ENCODE measurements at places on chromosomes 11 and 22.

DNA sequence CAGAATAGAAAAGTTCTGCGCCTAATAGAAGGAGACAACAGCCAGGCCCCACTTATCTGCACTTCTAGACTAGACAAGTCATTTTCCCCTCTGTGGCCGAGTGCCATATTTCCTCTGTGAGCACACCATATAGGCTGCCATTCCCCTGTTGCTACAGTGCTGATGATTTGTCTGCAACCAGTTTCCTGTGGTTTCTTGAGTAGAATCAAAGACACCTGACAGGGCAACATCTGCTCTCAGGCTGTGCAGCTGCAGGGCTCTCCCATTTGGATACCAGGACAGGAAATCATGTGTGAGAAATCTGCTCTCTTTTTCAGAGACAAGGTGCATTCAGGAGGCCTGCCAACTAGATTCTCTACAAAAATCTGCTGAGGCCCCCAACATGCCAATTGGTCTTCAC, 879.3 kb downstream of the DLG2 start:
- no peak for DNase-seq

DNA sequence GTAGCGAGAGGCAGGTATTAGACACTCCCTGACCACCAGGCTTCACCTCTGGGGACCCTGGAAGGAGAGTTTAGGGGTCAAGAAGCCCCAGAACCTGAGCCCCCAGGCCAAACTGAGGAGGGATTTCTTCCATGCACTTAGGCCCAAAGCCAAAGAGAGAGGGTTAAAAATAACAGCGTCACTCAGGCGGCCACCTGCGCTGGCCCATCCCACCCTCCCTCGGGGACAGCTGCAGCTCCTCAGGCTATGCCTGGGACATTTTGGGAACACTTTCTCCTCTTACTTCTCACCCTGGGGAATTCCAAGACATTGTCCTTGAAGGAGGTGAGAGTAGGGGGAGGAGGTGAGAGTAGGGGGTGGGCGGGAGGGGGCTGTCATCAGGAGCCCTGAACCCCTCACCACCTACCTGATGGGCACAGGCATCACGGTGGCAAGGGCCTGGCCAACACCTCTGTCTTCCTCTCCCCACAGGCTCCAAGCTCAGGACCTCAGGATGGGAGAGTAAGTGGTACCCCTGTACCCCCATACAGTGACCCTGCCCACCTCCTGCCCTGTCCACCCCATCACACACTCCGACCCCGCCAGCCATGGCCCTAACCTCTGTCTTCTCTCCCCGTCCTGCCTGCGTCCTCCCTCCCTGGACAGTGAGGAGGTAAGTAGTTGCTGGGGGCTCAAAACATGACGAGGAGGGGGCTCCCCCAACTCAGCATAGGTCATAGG, 583 bp downstream of the TNNI2 start:
- DNase-seq, result no peak

DNA sequence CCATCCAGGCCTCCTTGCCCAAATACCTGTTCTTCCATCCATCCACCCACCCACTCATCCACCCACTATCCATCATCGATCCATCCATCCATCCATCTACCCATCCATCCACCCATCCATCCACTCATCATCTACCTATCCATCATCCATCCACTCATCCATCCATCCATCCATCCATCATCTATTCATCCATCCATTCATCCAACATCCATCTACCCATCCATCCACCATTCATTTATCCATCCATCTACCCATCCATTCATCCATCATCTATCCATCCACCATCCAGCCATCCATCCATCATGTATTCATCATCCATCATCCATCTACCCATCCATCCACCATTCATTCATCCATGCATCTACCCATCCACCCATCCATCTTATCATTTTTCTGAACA, 413.2 kb downstream of the CTTN start:
- DNase-seq, result no peak

- DNase-seq, result no peak
Measured at GRCh38 chr22:44358709-44359440, 46.1 kb upstream of the SHISAL1 start.

GRCh38 chr22:29351042-29351441, 35.5 kb upstream of the RASL10A start:
- no peak for DNase-seq

DNA sequence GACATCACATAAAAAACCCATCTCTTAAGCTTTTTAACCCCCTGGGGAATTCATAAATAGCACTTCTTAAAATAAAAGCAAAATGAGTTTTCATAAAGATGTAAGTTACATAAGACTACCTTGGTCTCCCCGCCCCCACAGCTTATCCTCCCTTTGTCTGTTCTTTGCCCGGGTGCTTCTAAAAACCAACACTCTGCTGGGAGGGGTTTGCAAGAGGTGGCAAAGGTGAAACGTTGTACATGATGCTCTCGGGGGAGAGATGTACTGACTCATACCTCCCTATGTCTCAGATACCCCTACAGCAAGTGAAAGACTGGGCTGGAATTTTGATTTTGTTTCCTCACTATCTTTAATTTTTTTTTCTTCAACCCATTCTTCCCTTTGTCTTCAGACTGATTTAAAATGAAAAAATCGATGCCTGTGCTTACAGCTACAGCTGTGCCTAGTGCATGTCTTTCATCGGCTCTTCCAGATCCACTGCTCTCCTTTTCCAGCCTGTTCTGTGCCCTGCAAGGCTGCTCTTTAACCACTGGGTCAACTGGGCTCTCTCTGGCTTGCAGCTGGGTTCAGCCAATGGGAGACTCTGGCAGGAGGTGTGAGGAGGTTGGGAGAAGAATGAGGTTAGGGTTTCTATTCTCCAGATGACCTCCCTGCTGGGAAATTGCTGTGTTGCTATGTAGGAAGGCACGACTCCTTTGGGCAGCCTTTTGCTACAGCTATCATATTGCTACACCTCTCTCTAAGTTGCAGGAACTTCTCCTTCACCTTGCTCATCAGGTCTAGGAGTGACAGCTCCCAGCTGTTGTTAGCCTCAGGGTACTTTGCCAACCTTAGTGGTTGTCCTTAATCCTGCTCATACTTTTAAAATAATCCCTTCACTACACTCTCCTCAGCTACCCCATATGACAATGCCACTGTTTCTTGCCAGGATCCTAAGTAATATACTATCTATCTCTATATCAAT, 266.5 kb downstream of the TENM4 start:
- no peak for DNase-seq

GRCh38 chr11:56089697-56090096, 3.4 kb upstream of the OR8I2 start:
- no peak for DNase-seq

DNA sequence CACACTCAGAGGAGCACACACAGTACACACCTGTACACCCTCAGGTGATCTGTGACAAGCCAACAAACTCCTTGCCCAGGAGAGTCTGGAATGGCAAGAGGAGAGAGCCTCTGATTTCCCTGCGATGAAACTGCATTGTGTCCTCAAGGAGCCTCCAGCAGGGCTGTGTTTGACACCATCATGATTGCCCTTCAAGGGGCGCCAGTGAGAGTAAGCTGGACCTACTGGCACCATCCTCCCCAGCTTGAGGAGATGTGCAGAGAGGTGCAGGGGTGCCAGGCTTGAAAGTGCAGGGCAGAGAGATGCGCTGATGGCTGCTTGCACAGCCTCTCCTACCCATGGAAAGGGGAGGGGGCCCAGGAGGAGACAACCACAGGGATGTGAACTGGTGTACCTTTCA, 188.8 kb upstream of the CADM1 start:
- no peak for DNase-seq

DNA sequence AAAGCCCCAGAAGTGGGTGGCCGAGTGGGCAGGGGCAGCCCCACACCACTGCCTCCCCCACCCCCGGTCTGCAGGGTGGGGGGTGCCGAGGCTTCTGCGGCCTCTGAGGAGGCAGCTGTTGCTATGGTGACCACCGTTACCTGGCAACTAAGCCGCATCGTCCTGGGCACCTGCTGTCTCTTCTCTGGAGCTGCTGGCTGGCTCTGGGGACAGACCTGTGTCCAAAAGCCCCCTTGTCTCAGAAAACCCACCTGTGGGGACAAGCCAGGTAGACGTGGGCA, 79.9 kb upstream of the PRR5 start:
- DNase-seq, result no peak

DNA sequence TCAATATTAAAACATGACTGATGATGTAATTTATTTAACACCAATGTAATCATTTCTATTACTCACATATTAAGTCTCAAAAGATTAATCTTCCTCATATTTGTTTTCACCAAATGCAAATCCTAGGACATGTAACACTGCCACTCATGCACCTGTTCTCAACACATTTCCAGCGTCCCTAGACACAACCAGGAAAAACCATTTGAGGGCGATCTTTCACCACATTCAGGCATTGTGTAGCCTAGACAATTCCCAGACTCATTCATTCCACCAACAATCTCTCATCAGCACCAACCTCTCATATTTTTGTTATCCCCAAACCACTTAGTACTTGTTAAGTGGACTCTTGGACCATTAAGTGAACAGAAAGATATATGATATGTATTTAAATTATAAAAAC, 66.1 kb downstream of the SLC36A4 start:
- no peak for DNase-seq

DNA sequence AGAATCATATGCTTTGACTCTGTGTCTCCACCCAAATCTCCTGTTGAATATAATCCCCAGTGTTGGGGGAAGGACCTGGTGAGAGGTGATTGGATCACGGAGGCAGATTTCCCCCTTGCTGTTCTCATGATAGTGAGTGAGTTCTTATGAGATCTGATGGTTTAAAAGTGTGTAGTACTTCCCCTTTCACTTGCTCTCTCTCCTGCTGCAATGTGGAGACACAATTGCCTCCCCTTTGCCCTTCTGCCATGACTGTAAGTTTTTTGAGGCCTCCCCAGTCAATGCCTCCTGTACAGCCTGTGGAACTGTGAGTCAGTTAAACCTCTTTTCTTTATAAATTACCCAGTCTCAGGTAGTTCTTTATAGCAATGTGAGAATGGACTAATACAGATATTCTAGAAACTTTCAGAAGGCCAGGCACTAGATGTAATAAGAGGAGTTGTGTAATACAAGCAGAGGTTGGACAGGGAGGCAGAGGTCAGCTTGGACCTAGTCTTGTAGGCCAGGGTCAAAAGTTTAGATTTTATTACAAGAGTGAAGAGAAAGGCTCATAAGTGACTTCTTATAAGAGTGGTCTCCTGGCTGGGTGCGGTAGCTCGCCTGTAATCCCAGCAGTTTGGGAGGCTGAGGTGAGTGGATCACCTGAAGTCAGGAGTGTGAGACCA, 9.3 kb upstream of the SERPING1 start:
- DNase-seq, result no peak

- no peak for DNase-seq
Measured at GRCh38 chr22:25068707-25069106, 116.2 kb downstream of the KIAA1671 start.

GRCh38 chr11:102243399-102243884, 73.8 kb upstream of the BIRC3 start:
- DNase-seq, result no peak

GRCh38 chr22:30863081-30863833, 105.3 kb downstream of the MORC2 start:
- peak; percentile 15 for DNase-seq

- DNase-seq, result peak; percentile 68
Measured at GRCh38 chr11:61541598-61541997, 33.0 kb downstream of the LRRC10B start.

DNA sequence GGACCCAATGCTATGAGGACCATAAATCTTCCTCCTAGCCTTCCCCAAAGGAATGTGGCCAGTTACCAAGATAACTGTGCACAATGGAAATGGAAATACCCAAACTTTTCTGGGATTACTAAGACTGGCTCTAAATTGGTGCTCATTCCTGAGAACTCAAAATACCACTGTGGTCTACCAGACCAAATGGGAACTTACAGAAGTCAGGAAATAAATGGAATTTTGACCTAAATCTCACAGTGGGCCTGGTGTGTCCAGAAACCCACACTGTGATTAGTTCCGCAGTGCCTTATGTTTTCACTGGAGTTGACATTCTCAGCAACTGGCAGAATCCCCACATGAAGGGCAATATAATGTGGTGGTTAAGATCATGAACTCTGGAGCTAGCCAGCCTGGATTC, 99.4 kb upstream of the ZC3H12C start:
- DNase-seq, result no peak

GRCh38 chr22:31046539-31047226, 34.4 kb upstream of the SMTN start:
- DNase-seq, result no peak

GRCh38 chr11:68669301-68670090, 14.8 kb upstream of the GAL start:
- no peak for DNase-seq

GRCh38 chr11:3622521-3622920, 19.3 kb downstream of the ART5 start:
- DNase-seq, result no peak

DNA sequence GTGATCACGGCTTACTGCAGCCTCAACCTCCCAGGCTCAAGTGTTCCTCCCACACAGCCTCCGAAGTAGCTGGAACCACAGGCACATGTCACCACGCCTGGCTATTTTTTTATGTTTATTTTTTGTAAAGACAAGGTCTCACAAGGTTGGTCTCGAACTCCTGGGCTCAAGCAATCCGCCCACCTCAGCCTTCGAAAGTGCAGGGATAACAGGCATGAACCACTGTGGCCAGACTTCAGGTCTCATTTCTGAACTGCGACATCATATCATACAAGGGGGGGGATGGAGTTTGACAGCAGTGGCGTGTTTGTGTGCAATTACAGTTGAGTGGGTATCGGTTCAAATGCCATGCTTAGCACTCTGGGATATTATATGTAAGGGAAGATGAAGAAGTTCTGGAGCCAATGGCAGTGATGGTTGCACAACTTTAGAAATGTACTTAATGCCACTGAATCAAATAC, 6.9 kb downstream of the NAALADL1 start:
- DNase-seq, result no peak

GRCh38 chr11:78063440-78064181, at the start of gene THRSP:
THRSP (plus strand) TSS chr11:78063861; CDS start chr11:78063882, 21 bp downstream.
- no peak for DNase-seq

- DNase-seq, result no peak
Measured at GRCh38 chr11:27693398-27693797, 6.9 kb downstream of the BDNF start.

DNA sequence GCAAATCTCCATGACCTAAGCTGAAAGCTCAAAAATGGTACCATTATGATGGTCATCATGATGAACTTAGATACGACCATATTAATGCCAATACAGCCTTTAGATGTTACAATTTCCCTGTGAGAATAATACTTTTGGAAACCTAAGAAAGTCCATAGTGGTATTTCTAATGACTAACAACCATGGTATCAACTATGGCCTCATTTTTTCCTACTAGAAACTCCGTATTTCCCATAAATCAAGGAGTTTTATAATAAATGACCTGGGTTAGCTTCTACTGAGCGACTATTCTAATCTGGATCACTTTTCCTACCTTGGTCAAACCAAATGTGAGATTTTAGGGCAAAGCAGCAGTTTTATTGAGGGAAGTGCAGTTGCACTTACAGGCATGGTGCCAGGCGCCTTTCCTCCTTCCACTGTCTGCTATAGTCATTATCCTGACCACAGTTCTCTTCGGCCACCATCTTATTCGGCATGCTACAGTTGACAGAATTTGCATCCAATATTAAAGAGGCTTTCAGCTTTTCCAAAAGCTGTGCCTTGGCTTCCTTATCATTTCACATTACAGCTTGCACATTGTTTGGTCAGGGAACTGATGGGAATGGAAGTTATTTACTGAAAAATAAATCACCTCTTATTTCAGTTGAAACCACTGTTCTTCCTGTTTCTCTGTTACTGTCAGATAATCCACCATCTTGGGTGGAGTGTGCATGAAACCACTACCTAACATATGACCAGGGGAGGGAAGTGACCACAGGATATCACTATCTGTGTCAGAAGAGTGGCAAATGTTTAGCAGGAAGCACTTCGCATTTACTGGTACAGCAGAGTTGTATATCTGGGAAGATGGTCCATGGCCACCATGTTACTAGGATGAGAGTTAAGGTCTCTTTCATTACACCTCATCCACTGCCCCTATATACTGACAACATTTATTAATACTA, 74.5 kb upstream of the PICALM start:
- no peak for DNase-seq

Measured in GM13976 (cell line).